ENCODE measurements at places on chromosomes 5 and 9.

DNA sequence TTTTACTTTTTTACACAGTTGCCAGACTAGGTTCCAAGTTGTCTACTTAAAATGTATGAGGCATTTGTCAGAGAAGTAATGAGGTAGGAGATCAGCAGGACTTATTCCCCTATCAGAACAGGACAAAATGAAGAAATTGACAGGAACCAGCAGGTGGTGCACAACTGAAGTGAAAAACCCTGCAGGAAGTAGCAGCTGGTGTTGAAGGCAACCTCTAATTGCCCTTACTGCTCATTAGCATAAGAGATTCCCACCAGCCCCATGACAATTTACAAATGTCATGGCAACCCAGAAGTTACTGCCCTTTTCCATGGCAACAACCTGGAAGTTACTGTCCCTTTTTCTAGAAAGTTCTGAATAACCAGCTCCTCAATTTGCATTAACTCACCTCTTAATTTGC lies 5.4 kb downstream of the PCDHB15 start:
- no peak for DNase-seq

DNA sequence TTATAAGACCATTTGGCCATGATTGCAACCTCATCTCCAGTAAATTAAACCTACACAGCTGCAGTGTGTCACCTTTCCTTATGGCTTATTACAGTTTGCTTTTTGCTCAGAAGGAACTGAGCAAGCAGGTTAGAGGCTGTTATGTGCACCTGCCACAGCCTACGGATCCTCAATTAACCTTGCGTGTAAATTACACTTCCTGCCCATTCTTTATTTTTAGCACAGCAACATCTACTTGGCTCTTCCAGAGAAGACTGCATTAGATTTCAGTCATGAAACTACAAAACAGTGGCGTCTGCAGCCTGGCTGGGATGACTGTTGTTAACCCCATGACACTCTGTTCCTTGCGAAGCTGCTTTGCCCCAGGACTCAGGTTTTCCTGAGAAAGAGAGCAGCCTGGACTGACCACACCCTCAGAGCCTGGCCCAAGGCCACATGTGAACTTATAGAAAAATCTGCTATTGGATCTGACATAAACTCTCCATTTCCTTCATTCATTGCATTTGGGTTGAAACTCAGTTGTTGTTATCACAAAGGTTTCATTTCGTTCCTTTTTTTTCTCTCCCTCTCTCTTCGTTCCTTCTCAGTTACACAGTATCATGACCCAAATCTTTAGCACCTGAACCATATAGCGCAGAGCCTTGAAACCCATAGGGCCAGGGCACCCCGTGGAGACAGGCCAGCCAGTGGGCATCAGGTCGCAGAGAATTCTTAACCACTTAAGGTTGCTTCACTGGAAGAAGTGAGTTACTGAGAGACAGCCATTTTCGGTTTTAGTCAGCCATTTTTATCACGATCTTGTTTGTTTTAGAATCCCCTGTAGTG lies 138.6 kb downstream of the PALM2AKAP2 start:
- no peak for DNase-seq

DNA sequence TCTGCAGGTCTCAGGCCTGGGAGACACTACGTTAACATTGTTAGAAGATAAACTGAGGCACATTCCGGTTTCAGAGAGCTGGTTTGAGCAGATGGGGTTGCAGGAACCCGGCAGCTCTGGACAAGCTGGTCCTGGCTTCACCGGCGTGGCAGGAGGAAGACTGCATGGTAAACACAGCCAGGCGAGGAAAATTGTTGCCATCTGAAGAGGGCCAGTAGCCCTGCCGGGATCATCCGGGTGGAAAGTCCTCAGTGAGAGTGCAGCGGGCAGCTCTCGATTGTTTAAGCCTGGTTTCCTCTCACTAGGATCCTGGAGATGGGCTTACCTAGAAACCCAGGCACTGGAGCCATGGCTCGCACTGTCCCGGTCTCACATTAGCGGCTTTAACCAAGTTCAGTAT lies 226.9 kb downstream of the IRX2 start:
- DNase-seq = no peak

- no peak for DNase-seq
These were observed 277.2 kb upstream of the ZNF608 start for GRCh38 chr5:125023673-125024072.

- DNase-seq = peak; percentile 27
These were observed at the start of gene DOCK8 for GRCh38 chr9:214648-215493. Gene DOCK8 (plus strand): TSS chr9:214865. CDS start chr9:214977, 112 bp downstream.

DNA sequence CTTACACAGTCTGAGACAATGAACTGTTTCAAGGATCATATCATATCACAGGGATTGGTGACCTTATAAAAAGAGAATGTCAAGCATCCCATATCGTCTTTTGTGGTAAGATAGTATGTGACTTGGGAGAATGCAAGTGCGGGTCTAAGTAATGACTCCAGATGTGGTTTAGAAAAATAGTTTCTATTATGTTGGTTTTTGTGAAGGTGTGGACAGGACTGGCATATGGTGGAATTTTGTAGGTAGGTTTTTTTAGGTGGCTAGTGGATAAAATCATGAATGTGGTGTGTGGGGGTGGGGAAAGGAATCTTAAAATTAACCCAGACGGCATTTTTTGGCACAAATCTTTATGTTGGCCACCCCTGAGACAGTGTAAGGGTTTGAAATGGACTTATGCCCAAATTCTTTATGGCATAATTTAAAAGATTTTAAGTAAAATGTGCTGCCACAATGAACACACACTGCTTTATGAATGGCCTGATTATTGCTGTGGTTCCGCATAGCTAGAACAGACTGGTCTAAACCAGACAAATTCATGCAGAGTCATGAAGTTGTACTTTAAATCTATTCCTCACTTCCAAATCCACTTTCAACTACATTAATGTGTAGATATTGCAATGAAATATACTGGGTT lies 204.8 kb upstream of the HAPLN1 start:
- no peak for DNase-seq

GRCh38 chr5:36621985-36622384 lies 15.6 kb downstream of the SLC1A3 start:
- no peak for DNase-seq

GRCh38 chr5:131767891-131768290 lies 28.9 kb downstream of the FNIP1 start:
- no peak for DNase-seq

DNA sequence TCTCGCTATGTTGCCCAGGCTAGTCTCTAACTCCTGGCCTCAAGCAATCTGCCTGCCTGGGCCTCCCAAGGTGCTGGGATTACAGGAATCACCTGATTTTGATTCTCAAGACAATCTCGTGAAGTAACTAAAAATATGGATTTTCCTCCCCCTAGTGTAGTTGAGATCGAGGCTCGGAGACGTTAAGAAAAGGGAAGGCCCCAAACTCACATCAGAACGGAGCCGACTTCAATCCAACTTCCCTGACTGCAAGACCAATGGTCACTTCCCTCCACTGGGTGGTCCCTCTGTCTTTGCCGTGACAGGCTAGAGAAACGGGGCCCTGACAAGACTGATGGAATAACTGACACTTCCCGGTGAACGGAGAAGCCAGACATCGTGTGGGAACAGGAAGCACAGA lies 28.3 kb downstream of the BARHL1 start:
- no peak for DNase-seq

DNA sequence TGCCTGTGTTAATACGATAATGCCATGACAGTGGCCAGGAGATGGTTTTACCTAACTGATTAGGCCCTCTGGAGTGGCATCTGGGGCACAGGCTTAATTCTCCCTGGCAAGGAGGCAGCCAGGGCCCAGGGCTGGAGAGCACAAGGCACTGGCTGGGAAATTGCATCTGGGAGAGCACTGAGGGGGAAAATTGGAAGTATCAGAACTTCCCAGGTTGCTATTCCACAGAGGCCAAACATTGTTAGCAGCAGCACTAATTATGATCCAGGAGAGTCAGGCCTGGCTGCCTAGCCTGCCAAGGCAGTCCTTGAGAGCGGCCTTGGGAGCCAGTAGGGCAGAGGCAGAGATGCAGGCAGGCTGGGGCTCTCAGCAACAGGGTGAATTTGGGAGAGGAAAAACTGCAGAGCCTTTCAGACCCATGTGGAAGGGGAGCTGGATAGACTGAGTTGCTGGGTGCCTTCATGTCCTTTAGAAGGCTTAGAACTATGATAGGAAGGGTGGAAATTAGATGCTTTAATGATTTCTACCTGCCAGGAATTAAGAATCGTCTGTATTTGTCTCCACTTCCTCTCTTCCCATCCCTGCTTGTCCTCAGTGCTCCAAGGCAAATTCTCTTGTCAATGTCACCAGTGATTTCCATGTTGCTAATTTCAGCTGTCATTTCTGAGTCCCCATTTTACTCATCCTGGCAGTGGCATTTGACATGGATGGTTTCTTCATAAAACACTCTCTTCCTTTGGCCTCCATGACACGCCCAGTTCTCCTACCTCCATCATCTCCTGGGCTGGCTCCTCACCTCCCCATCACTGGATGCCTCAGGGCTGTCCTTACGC lies 56.1 kb upstream of the HSPA9 start:
- DNase-seq = no peak

GRCh38 chr5:160075073-160075472 lies 44.2 kb downstream of the PWWP2A start:
- DNase-seq = no peak

DNA sequence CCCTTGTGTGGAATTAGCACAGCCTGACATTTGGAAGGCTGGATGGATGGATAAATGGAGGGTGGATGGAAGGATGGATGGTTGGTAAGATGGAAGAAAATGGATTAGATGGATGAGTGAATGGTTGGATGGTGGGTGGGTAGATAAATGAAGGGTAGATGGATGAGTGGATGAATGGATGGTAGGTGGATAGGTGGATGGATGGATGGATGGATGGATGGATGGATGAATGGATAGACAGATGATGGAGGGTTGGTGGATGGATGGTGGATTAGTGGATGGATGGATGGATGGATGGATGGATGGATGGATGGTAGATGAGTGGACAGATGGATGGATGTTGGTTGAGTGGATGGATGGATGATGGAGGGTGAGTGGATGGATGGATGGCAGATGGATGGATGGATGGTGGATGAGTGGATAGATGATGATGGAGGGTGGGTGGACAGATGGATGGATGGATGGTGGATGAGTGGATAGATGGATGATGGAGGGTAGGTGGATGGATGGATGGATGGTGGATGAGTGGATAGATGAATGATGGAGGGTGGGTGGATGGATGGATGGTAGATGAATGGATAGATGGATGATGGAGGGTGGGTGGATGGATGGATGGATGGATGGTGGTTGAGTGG lies 175.6 kb upstream of the PPP1R26 start:
- no peak for DNase-seq

GRCh38 chr9:114299286-114300152 lies 23.4 kb upstream of the ORM1 start:
- DNase-seq = no peak

GRCh38 chr5:14750712-14751111 lies 86.2 kb downstream of the OTULIN start:
- DNase-seq = no peak

GRCh38 chr9:5516453-5517220 lies 6.3 kb downstream of the PDCD1LG2 start:
- DNase-seq = no peak

DNA sequence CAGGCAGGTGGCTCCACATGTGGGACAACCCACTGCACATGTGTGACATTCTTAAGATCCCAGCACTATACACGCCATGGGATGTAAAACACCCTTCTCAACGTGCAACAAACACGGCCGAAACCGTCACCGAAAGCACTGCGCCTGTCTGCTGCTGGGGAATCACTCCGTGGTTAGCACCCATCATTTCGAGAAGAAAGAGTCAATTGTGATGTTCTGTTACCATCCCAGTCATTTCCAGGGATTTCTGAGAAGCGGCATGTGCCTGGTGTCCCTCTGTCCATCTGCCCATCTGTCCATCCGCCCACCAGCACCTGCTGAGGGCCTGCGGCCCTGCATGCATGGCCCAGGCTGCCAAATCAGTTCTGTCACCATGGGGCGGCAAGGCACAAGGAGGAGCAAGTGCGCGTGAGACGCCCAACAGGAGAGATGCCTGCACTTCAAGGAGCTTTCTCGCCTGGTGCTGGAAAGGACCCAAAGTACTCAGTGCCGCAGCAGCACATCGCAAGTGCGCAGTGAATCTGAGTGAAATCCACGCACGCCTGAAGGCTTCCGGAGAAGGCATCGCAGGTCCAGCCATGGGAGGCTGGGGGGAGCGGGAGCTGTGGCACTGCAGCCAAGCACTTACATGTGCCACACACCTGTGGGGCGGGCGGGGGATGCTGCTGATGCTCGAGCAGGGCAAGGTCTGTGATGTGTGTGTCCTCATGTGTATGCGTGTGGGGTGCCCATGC lies 38.0 kb downstream of the VAV2 start:
- DNase-seq = no peak

- no peak for DNase-seq
These were observed 3.2 kb upstream of the ANKHD1 start for GRCh38 chr5:140398379-140398811.

DNA sequence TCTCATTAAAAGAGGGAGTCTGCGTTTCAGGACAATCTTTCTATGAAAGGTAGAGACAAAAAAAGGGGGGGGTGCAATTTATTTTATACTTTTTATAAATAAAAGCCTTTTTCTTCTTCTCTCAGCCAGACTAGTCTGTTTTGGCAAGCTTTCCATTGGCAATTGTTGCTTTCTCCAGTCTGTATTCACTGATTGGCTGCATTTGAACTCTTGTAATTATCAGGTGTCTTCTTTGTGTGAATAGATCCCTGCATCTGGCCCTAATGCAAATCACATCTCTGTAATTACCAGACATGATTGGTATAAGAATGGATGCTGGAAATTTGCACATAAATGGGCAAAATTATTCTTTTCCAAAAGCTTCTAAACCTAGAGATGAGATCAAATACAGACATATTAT lies 7.6 kb upstream of the EQTN start:
- no peak for DNase-seq

- DNase-seq = no peak
These were observed 6.3 kb downstream of the ERBIN start for GRCh38 chr5:65932676-65933075.

GRCh38 chr5:139390639-139391569 lies 1.2 kb upstream of the MZB1 start:
- no peak for DNase-seq

- no peak for DNase-seq
These were observed 1294.0 kb downstream of the MAT2B start for GRCh38 chr5:164799391-164799790.

DNA sequence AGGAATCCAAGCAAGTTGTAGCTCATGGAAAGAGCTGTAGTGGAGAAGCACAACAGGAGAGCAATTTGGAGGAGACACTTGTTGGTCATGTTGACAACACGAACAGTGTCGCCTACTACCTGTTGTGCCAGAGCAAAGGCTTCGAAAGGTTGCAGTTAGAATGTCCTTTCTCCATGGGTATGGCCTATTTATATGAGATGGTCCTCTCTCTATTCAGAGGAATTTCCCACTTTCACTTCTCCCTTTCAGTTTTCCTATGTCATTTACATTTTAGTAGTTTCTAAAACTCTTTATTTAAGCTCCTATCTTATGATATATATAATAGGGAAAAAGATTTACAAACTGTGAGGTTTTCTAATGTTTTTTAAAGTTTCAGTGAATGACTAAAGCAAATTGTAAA lies at the start of gene IFNB1:
IFNB1 (minus strand) TSS at position 162 of the 400 bp plus-strand sequence; CDS start at position 89, 73 bp downstream.
- DNase-seq = no peak

DNA sequence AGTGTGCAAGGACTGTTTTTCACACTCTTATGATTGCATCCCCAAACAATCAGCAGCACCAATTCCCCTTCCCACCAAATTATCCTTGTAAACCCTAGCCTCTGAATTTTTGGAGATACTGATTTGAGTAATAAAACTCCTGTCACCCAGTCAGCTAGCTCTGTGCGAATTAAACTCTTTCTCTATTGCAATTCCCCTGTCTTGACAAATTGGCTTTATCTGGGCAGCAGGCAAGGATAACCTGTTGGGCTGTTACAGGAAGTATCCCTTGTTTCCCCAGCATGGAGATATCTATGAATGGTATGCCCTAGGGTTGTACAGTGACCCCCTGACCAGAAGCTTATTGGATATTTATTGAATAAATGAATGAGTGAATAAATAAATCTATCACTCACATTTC lies 80.8 kb downstream of the PTCD2 start:
- DNase-seq = no peak

All from activated T-helper 1 cell treated with anti-CD3 and anti-CD28 coated beads, Interleukin-2, amount 50 U/mL, for 16 hours (primary cell).